ENCODE measurements at places on chromosomes 5 and 9. TPM values are rescaled to one million over a fixed set of nuclear protein-coding genes. Genes with fewer than 3 reads are reported as not detected.

CTNND2 gene
- 22.3 TPM for total RNA-seq

FAM78A gene
- total RNA-seq: 30.8 TPM

TSLP gene
- 0.52 TPM for total RNA-seq

GRCh38 chr5:126443374-126443851 is 20.2 kb downstream of the GRAMD2B start:
- no peak overlapping the region for H3K27ac ChIP-seq
- no peaks in the 10 kb centered on the region for H3K36me3 ChIP-seq
- no peaks in the 10 kb centered on the region for H3K27me3 ChIP-seq
- no peak overlapping the region for H3K4me3 ChIP-seq
- DNase-seq: no peak

DNA sequence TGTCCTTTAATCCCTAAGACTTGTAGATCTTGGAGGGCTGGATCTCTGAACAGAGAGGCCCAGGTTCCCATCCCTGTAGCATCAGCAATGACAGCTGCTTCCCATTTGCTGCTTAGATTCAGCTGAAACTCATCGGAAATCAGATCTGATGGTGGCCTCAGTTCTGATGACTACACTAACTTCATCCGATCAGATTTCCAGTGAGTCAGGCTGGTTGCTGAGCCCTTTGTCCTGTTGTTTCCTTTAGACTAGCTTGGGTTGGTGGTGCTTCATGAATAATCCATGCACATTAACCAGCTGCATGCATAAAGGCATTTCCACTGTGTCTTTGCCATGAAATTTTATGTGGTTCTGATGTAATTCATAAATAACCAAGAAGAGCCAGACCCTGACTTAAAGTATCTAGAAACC is 195.2 kb upstream of the TUT7 start:
- no peaks in the 10 kb centered on the region for H3K4me1 ChIP-seq
- DNase-seq: no peak
- H3K27ac ChIP-seq: no peak overlapping the region
- H3K36me3 ChIP-seq: no peaks in the 10 kb centered on the region
- no peak overlapping the region for H3K4me3 ChIP-seq

CDC14B gene
- 4.6 TPM for total RNA-seq

DNA sequence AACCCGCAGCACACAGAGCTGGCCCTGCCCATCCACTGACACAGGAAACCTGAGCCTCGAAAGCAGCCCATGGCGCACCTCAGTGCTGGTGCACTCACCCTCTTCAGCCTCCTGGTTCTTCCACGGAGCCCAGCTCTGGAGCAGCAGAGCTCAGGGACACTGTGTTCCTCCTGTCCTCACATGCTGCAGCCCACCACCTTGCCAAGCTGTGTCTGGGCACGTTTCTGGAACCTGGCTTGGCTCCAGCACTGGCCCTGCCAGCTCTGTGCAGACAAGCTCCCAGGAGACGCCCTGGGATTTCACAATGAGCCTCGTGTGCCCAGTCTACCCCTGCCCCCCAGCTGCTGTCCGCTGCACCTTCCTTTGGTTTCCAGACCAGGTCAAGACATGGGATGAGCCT is 119.5 kb downstream of the SYK start:
- no peaks in the 10 kb centered on the region for H3K4me1 ChIP-seq
- no peak overlapping the region for H3K27ac ChIP-seq
- H3K36me3 ChIP-seq: no peaks in the 10 kb centered on the region
- no peaks in the 10 kb centered on the region for H3K27me3 ChIP-seq
- no peak overlapping the region for H3K4me3 ChIP-seq
- DNase-seq: no peak

GRCh38 chr5:54533541-54534190 is 16.1 kb downstream of the SNX18 start:
- H3K36me3 ChIP-seq: peaks cover 10% of the 10 kb centered on the region
- peak overlapping the region; percentile 45 for H3K27ac ChIP-seq
- no peak for DNase-seq

DNA sequence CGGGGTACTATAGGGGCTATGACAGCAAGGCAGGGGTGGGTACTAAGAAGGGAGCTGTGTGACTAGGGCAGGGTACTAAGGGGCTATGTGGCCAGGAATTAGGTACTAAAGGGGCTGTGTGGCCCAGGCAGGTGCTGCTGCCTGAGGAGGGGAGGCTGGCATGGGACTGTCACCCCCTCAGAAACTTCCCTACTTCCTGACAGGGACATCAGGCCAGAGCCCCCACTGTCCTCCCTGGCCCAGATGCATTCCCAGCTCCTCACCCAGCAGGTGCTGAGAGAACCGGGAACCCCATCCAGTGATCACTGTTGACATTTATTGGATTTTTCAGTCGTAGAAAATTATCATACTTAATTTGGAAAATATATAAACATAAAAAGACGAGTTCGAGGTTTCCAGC is 26.6 kb downstream of the IRX2 start:
- no peaks in the 10 kb centered on the region for H3K27me3 ChIP-seq
- no peak overlapping the region for H3K4me3 ChIP-seq
- H3K27ac ChIP-seq: no peak overlapping the region
- no peaks in the 10 kb centered on the region for H3K4me1 ChIP-seq

All from spleen (tissue), 13 donors.